ENCODE measurements at places on chromosomes 11 and 22. TPM values are rescaled to one million over a fixed set of nuclear protein-coding genes. Genes with fewer than 3 reads are reported as not detected.

The RTN4R gene
- total RNA-seq, result 1.8 TPM

- no peak for DNase-seq
Observed at GRCh38 chr22:28019360-28019759, 100.3 kb upstream of the PITPNB start.

The OR10A2 gene
- total RNA-seq, result not detected

- no peak for DNase-seq
Observed at GRCh38 chr11:81966340-81966739, 767.3 kb downstream of the FAM181B start.

GRCh38 chr11:79342686-79343085 is 98.1 kb downstream of the TENM4 start:
- DNase-seq, result no peak

GRCh38 chr11:68264244-68264643 is 7.5 kb downstream of the C11orf24 start:
- DNase-seq, result no peak

DNA sequence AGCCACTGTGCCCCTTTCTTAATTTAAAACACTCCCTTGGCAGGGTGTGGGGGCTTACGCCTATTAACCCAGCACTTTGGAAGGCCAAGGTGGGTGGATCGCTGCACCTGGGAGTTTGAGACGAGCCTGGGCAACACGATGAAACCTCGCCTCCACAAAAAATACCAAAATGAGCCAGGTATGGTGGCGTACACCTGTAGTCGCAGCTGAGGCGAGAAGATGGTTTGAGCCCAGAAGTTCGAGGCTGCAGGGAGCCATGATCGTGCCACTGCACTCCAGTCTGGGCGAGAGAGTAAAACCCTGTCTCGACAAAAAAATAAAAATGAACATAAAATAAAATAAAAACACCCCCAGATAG is 45.0 kb downstream of the LINC01488 start:
- DNase-seq, result no peak

GRCh38 chr11:690738-691633 is 4.0 kb downstream of the DEAF1 start:
- DNase-seq, result no peak

GRCh38 chr11:114195981-114196731 is 100.0 kb upstream of the NNMT start:
- no peak for DNase-seq

GRCh38 chr11:70699294-70700221 is 301.2 kb downstream of the CTTN start:
- no peak for DNase-seq

GRCh38 chr22:44580176-44581095 is 82.4 kb upstream of the RTL6 start:
- no peak for DNase-seq

The GRM5 gene
- not detected for total RNA-seq

The GUCY1A2 gene
- 7.7 TPM for total RNA-seq

The GRK3 gene
- 5.8 TPM for total RNA-seq

- no peak for DNase-seq
Observed at GRCh38 chr22:32030518-32031247, 12.4 kb upstream of the SLC5A1 start.

DNA sequence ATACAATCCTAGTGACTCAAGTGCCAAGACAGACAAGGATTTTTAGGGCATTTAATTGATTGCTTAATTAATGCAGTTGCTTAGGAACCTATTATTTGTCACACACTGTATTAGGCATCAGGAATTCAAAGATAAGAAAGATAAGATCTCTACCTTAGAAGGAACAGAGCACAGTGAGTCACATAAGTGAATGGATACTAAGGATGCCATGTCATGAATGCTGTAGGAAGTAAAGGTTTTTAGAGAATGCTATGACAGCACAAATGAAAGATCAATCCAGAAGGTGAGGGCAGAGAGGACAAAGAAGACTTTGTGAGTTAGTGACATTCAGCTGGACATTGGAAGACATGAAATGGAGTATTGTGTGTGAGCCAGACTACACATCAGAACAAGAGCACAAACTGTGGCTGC is 147.9 kb upstream of the DDI1 start:
- no peak for DNase-seq

The RBFOX2 gene
- 113 TPM for total RNA-seq

DNA sequence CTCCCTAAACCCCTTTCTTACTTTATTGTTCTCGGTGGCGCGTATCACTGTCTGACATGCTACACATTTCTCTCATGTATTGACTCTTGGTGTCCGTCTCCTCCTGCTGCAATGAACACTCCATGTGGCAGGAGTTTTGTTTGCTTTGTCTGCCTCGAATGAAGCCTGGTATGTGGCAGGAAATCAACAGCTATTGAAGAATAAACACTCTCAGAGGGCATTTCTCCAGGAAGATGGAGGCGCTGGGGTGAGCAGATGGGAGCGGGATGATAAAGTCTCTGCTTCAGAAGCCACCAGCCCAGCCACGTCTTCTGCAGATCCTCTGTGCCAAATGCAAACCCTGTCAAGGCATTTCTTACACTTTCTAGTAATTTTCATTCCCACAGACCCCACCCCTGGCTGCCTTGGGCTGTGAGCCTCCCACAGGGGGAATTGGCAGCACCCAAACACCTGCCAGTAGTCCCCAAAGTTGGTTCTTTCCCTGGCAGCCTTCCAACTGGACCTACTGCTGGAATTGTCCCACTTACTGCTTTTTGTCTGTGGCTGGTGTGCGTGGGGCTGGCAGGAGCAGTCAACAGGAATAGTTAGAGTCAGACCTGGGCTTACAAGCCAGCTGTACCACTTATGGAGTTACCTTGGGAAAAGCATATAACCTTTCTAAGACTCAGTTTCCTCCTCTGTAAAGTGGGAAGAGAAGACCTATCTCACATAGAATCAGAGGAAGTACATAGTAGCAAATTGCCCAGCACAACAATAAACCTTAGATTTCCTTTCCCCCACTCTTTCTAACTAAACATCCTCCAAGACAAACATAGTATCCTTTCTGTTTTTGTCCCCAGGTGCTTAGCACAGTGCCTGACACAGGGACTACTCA is 13.3 kb upstream of the IL10RA start:
- peak; percentile 86 for DNase-seq

- no peak for DNase-seq
Observed at GRCh38 chr11:82176365-82176764, 557.3 kb downstream of the FAM181B start.

The PKP3 gene
- total RNA-seq, result 1.1 TPM

DNA sequence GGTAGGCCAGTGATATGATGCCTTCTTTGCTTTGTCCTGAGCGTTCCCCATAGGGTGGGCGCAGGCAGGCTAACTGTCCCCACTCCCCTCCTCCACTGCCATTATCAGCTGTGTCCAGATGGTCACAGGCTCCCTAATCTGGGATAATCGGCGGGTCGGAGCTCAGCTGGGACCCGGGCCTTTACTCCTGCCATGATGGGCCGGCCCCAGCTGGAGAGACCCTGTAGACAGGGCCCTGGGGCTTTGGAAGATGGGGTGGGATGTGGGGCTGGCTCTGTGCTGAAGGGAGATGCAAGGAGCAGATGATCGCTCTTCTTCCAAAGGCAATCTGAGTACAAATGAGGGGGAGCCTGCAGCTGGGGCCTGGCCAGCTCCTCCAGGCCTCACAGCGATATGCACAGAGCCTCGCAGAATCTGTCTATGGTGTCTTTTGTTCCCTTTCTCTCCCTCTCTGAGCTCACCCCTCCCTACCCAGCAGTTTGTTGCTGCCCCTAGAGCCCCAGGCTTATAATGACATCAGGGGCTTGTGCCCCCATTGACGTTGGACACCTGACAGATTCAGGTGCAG is 11.9 kb downstream of the KLHL35 start:
- DNase-seq, result no peak

DNA sequence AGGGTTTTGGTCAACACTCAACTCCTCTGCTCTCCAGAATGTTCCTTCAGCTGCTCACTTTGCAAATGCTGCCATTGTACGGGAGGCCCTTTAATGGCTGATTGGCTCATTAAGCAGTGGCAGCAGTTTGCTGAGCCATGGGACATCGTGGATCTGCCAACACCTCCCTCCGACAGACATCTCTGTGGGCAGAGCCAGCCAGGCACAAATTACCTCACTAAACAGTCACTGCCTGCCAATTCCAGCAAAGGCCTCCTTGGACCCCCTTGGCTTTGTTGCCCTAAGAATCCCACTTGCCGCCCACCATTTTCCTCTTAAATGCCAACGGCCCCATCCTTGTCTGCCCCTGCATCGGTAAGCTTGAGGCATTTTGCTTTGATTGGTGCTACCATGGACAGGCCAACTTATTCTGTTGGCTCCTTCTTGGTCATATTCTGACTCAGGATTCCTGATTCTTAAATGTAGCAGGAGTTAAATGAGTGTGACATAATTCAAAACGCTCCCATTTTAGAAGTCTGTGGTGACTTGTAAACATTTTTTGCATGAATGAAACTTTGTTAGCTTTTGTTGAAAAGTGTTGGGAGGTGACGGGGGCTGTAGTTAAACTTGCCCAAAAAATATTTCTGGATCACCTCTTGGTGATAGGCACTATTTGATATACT is 57.5 kb upstream of the LMO2 start:
- DNase-seq, result no peak

- no peak for DNase-seq
Observed at GRCh38 chr11:45470794-45471167, 184.6 kb upstream of the SYT13 start.

The APOL3 gene
- total RNA-seq, result 76.3 TPM

DNA sequence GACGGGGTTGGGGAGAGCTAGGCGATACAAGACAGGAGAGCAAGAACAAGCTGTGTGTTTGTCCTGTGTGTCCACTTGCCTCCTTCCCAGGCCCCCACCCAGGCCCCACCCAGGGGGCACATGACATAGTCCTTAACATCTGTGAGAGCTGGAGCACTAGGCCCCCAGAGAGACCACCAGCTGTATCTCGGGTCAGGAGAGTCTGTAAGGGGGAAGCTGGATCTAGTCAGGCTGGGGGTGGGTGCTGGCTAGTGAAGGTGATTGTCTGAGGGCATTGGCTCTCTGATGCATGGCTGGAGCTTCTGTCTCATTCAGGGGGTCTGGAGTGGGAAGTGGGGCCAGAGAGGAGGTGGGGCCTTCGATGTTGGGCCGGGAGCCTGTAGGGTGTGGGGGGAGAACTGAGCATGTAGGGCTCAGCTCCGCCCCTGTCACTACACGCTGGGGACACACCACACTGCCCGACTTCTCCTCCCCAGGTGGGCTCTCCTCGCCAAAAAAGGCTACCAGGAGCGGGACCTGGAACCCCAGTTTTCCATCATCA is 571 bp downstream of the P2RX6 start:
- no peak for DNase-seq

The SMTNL1 gene
- total RNA-seq, result not detected

The SYCE3 gene
- total RNA-seq, result not detected

- DNase-seq, result no peak
Observed at GRCh38 chr11:14118072-14118471, 155.5 kb downstream of the SPON1 start.

DNA sequence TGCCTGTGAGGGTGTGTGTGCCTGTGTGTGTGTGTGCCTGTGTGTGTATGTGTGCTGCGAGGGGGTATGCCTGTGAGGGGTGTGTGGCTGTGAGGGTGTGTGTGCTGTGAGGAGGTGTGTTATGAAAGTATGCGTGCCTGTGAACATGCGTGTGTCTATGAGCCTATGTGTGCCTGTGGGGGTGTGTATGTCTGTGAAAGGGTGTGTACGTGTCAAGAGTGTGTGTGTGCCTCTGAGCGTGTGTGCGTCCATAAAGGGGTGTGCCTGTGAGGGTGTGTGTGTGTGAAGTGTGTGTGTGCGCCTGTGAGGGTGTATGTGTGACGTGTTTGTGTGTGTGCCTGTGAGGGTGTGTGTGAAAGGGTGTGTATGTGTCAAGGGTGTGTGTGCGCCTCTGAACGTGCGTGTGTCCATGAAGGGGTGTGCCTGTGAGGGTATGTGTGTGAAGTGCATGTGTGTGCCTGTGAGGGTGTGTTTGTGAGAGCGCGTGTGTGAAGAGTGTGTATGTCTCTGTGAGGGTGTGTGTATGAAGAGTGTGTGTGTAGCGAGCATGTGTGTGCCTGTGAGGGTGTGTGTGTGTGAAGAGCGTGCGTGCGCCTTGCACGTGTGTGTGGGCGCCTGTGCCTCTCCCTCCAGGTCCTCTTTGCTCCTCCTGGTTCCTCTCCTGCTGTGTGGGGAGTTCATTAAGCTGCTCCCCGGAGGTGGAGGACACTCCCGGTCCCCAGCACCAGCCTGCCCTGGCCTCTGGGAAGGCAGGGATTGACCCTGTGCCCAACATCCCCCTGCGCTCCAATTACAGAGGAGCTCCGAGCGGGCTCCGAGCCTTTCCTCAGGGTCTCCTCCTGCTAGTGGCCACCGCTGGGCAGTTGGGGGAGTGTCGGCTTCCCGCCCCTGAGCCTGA is 53.3 kb downstream of the CACNA1I start:
- DNase-seq, result no peak

GRCh38 chr22:47203554-47203991 is 441.1 kb downstream of the TBC1D22A start:
- DNase-seq, result peak; percentile 91

GRCh38 chr11:1353383-1354124 is 36.2 kb upstream of the BRSK2 start:
- no peak for DNase-seq

The OR52B2 gene
- not detected for total RNA-seq

- no peak for DNase-seq
Observed at GRCh38 chr11:27124514-27125264, 84.1 kb downstream of the BBOX1 start.

GRCh38 chr11:17613428-17613962 is 66.4 kb downstream of the OTOG start:
- DNase-seq, result peak; percentile 77

GRCh38 chr11:47983464-47984397 is 3.4 kb downstream of the PTPRJ start:
- DNase-seq, result no peak

GRCh38 chr11:12523180-12523924 is 146.0 kb downstream of the PARVA start:
- no peak for DNase-seq

The GRAMD1B gene
- total RNA-seq, result 3.7 TPM

The SCT gene
- not detected for total RNA-seq

GRCh38 chr11:47378010-47378835 is at the start of gene SPI1:
Gene SPI1 (minus strand): TSS chr11:47378547. CDS start chr11:47378353, 194 bp downstream.
- DNase-seq, result no peak

- DNase-seq, result no peak
Observed at GRCh38 chr22:26273011-26273675, 103.9 kb downstream of the SEZ6L start.

GRCh38 chr11:115317277-115318185 is 186.7 kb downstream of the CADM1 start:
- DNase-seq, result no peak

The OR1S1 gene
- not detected for total RNA-seq

DNA sequence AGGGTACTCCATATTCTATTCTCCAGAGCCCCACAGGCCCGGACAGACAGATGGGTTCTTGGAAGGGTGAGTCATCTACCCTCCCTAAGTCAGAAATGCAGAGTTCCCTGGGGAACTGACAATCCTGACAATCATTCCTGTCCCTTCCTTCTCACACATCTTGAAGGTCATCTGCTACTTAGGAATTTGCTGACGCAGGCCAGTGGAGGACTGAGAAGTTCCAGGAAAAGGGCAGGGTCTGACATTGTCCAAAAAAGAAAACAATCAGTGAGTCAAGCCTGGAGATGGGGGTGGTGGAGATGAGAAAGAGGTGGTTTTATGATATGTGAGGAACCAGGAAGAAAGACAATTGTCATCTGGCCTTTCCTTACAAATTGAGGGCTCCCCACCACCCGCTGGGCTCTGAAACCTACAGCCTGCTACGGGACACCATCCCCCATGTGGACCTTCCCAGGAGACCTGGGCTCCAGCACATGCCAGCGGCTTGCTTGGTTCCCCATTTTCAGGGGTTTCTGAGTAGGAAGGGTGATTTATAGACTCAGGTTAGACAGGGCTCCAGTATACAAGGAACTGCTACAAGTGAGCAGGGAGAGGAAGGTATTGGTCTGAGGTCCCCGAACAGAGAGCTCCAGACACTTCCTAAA is 12.9 kb downstream of the CD59 start:
- no peak for DNase-seq

The NEFH gene
- total RNA-seq, result 1.2 TPM

Data from esophagus muscularis mucosa (tissue), 4 donors.